Kidney tubule cell (primary cell): ENCODE measurements at places on chromosomes 5 and 9.

- DNase-seq = no peak
Measured at GRCh38 chr5:87340716-87341115, 72.0 kb downstream of the CCNH start.

DNA sequence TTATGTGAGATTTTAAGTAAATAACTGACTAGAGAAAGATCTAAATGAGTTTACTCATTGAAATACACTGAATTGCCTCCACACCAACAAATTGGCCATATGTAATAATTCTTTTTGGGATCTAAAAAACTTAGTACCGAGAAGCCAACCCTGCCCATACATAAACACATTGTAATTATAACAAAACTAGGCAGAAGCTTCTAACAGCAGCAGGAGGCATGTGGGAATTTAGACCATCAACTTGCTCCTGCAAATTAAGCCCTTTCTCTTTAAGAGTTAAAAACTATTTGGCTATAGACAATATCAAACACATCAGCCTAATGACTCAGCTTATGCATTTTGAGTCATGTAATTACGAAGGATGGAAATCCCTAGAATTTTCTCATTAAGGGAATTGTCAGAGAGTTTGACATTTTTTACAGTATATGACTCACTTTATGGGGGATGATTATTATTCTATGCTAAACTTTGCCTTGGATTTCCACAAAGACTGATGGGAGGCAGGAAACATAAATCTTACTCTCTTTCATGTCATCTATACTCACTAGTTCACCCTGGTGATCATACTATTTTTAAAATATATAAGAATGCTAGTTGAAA lies 1.0 kb downstream of the IL7R start:
- DNase-seq = peak; percentile 89

GRCh38 chr9:83299571-83299970 lies 236.6 kb upstream of the RASEF start:
- peak; percentile 98 for DNase-seq

GRCh38 chr5:73764586-73764985 lies 138.6 kb downstream of the ARHGEF28 start:
- DNase-seq = peak; percentile 76

DNA sequence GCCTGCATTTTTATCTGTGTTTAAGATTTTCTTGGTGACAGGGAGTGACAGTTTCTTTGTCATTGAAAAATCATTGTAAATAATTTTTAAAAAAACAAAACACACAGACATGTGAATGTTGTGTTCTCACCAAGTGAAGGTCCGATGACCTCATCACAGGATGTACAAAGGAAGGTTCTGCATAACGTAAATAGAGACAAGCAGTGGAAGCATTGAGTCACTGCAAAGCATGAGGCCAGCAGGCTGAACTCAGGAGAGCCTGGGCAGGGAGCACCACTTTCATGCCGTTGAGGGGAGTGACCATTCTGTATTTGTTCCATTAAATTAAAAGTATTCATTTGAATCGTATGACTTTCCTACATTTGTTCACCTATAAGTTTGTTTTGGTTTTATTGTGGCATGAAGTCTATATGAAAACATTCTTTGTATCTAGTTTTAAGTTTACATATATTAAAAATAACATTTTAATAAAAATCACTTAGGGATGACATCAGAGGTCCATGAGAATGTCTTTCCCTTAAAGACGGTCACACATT lies 70.4 kb upstream of the TLE1 start:
- peak; percentile 90 for DNase-seq
